ENCODE measurements at places on chromosomes 13 and 19.

DNA sequence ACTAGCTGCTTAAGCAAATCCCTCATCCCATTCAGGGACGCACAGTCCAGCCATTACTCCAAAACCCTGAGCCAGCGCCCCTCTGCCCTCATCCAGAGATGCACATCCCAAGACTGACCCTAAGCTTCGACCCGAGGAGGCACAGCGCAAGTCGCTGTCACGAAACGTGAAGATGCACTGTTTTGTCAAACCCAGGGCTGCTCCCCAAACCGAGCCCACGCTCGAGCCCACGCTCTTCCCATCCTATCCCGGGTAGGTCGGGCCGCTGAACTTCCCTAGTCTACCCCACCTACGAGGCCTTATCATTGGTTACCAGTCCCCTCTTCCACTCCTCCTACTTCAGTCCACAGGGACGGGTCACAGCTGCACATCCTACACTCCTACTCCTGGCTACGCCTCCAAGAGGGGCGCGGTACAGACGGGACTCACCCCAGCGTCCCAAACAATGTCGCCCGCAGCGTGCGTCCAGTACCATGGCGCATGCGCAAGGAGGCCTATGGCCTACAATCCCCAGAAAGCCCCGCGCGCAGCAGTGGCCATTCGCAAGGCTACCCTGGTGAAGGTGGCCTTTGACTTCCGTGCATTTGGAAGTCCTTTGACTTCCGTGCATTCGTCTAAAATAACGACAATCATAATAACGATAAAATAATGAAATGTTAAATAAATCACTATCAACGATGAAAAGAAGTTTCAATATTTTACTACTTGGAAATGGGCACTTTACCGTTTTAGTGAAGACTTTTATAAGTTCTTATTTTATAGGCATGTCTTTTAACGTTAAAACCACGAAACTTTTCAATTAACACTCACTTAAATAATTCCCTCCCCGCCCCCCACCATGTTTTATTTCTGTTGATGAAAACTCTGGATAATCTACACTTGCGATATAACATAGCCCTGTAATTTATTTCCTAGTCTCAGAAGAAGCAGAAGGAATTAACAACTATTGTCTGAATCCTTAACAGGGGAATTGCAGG is at the start of gene ZNF285:
ZNF285 (minus strand) TSS at position 470 of the 977 bp plus-strand sequence. CDS start 4,395 bp downstream, outside the sequence.
- DNase-seq, result peak; percentile 63

DNA sequence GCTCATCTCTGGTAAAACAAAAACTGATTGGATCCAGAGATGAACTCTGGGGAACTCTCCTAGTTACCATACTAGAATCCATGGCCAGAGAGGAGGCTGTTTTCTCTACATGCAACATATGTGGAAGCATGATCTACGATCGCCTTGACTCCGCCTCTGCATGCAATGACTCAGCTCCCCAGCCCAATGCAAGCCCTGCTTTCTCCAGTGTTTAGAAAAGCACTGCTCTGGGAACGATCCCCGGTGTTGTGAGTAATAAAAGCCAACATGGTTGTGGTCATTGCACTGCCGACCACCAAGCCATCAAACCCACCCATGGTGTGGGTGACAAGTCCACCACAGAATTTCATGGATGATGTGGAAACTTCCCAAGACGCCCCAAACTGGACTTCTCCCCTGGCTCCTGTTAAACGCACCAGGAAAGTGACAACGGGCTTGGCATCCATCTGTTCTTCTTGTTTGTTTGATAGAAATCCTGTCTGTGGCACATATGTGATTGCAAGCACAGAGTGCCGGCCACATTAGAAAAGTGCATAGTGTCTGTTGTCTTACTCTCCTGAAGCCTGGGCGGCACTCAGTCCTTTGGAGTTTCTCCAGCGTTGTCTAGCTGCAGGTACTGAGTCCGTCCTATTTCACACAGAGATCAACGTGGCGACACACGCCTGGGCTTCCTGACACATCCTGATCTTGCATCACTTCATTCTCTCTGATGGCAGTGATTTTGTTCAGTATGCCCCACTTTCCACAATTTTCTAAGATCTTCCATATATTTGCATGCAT is 36.4 kb upstream of the VSTM2B start:
- DNase-seq, result no peak

GRCh38 chr13:62320129-62321108 is 904.8 kb upstream of the PCDH20 start:
- DNase-seq, result no peak

GRCh38 chr19:48370955-48371354 is 6.8 kb downstream of the SYNGR4 start:
- no peak for DNase-seq

DNA sequence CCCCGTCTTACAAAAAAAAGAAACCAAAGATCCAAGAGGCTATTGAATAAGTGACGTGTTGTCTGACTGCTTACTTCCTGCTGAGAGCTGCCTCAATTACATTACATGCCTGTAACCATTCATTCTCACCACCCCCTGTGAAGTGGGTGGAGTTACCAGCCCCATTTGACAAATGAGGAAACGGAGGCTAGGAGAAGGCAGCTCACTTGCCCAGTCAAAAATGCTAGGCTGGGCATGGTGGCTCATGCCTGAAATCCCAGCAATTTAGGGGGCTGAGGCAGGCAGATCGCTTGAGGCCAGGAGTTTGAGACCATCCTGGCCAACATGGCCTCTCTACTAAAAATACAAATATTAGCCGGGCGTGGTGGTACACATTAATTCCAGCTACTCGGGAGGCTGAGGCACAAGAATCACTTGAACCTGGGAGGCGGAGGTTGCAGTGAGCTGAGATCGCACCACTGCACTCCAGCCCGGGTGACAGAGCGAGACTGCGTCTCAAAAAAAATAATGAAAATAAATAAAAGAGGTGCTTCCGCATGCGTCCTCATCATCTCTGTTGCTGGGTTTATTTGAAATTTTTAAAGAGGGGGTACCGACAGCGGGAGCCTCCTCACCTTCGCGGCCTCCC is 499 bp downstream of the LSM7 start:
- peak; percentile 53 for DNase-seq

DNA sequence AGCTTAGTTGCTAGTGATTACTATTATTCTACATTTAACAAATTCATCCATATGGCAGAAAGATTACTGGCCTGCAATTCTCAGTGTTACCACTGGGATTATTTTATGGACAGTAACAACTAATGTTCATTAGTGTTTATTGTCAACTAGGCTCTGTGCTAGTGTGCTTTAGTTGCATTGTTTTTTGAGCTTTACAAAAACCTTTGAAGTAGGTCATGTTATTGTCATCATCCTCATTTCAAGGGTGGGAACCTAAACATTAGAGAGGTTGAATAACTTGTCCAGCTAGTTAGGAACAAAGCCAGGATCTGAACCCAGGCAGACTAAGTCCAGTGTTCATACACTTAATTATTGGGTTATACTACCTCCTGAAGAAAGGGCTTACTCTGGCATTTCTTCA is 27.8 kb upstream of the TDRD3 start:
- DNase-seq, result no peak

- peak; percentile 47 for DNase-seq
Measured at GRCh38 chr19:1206864-1207450, 1.4 kb downstream of the STK11 start.

DNA sequence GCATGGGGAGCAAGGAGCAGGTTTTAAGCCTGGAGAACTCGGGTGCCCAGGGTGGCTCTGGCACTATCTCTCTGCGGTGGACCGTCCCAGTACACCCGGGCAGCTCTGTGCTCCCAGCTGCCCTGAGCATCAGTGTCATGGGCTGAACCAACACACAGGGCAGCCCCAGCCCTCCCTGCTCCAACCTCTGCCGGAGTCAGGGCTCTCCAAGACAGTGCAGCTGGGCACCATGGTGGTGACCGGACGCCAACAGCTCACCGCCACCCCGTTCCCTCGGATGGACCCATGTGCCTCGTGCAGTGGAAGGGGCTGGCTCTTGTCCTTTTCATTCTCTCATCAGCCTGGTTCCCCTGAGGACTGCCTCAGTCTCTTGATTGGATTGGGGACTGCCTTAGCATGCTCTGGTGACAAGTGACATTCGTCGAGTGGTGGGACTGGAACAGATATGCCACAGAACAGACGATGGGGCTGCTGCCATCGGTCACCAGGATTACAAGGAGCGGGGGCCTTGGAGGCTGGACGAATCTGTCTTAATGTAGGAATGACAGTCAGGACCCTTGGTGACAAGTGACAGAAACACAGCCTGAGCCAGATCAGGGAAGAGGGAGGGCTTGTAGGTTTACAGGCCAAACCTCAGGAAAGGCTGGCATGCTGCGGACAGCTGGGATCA is 25.7 kb upstream of the VSTM2B start:
- no peak for DNase-seq

Data from activated T-cell treated with anti-CD3 and anti-CD28 coated beads, Interleukin-2, amount 50 U/mL, for 1 hour (primary cell).